Islet precursor cell (in vitro differentiated cells): ENCODE measurements at places on chromosomes 4 and X.

GRCh38 chr4:95798727-95799126, 41.2 kb upstream of the PDHA2 start:
- DNase-seq: no peak

DNA sequence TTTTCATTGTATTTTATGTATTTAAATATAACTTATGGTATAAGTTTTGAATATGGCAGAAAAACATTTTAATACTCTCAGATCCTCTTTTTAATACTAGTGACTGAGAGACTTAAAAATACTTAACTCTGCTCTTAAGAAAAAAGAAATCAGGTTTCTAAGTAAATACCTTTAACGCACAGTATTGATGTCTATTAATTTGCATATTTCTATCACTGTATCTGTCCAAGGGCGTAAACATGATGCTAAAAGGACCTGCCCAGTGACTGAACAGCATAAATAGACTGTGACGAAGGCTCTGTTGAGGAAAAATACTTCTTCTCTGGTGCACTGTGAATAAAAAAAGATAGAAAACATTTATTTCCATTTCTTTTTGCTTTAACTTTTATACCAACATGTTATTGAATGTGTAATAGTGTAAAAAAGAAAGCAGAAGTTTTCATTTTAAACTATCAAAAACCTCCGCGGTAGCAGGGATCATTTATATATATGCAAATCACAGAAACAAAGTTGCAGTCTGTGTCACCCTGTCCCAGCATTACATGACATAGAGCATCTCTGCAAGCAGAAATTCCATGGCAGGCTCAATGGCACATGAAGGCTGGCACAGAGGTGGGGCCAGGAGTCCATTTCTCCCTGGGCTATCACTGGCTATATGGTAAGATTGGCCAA, 75.4 kb downstream of the ZAR1 start:
- DNase-seq: no peak

DNA sequence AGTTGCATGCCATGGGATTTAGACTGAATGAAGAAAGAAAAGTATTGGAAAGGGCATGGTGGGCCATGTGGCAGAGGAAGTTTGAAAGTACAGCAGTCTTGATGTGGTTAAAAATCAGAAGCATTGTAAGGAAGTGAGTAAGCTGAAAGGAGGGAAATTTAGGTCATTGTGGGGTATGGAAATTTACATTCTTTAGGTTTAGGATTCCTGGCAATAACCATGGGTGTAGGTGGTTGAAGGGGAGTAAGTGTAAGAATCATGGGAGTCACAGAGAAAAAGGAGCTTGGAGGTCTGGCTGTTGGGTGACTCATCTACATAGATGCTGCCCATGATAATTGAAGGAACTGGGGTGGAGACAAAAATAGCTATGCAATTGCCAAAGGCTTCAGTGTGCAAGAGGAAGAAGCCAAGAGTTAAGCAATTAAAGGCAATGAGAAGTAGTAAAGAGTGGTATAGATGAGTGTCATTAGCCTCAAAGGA, 243.8 kb upstream of the LDB2 start:
- peak; percentile 80 for DNase-seq

- DNase-seq: no peak
Observed at GRCh38 chrX:120305531-120306141, 5.6 kb downstream of the TMEM255A start.

DNA sequence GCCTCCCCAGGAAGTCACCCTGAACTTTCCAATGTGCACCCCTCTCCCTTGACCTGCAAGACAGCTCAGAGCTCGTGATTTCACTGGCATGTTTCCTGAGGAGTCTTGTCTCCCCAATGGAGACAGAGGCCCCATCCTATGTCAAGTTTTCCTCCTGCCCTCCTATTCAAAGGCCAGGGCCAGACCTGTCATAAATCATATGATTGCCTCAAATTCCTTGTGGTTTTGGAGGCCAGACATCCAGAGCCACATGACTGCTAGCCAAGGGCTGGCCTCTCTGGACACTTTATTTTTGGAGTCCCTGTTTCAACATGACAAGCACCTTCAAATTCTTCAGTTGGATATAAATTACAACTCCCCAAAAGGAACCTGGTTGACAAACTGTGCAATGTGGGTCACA, 76.0 kb upstream of the TFDP3 start:
- no peak for DNase-seq

- no peak for DNase-seq
Observed at GRCh38 chrX:9349572-9350494, 115.0 kb upstream of the TBL1X start.

GRCh38 chrX:66676990-66677389, 38.1 kb upstream of the EDA2R start:
- DNase-seq: no peak

- DNase-seq: no peak
Observed at GRCh38 chr4:3729188-3729881, 36.9 kb upstream of the ADRA2C start.

DNA sequence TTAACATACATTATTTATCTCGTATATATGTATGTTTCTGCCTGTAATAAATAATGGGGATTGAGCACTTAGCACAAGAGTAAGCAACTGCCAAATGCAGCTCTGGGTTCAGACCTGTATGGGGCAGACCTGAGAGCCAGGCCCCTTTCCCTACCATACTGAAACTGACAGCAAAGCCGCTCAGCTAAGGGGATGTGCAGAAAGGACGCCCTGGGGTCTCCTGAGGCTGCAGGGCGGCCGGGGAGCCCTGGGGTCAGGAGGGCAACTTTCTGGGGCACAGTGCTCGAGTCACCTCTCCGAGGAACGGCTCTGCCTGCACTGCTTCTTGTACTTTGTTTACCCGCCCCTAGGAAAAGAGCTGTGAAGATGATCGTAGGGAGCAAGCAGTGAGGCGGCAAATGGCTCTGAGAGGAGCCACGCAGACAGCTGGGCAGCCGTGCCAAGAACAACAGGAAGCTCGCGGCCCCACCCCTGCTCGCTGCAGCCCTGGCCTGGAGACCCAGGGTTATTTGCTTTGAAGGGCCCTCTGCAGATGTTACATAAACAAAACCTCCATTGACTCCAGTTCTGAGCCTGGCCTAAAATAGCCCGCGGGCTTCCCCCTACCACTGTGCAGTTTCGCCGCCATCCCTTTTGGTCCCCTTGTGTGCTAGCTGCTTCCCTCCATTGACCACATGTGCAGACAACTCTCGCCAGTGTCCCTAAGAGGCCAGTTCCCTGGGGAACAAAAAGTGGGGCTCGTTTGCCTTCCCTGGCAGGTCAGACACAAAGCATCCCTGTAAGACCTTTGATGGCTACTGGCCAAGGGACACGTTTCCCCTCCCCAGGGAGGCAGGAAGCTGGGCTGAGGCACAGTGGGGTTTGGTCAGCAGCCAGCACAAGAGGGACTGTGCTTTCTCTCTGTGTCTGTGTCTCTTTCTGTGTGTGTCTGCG, 111.3 kb upstream of the LNX1 start:
- DNase-seq: peak; percentile 79

GRCh38 chr4:142705820-142706219, 140.3 kb downstream of the INPP4B start:
- peak; percentile 66 for DNase-seq

DNA sequence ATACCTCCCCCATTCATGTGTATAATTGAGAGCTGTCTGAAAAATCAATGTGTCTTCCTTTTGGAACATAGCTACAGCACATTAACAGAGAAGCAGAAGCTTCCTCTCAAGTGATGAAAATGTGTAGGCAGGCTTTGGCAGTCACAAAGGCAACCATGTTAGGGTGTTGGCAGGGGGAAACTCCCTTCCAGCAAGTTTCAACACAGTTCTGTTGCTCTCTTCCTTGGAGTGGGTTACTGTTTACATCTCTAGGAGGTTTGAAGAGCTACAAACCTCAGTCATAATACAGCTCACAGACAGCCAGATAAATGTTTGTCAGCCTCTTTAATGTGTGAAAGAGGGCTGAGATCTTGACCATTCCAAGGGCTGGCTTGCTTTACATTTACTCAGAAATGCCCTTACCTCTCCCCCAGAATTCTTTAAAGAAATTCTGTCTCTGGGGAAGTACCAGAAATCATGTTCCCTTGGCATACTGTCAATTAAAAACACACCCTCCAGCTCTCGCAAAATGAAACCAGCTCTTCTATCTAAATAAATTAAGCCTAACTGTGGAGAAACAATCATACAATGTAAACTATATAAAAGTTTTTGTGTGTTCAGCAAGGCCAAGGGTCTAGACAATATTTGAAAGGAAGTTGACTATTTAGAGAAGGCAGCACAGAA, 18.9 kb downstream of the ZBTB33 start:
- DNase-seq: no peak

- DNase-seq: no peak
Observed at GRCh38 chr4:38679921-38680320, 15.9 kb downstream of the KLF3 start.

- peak; percentile 91 for DNase-seq
Observed at GRCh38 chr4:52868133-52868532, 6.0 kb downstream of the RASL11B start.

- no peak for DNase-seq
Observed at GRCh38 chr4:61143461-61143860, 56.7 kb upstream of the ADGRL3 start.

DNA sequence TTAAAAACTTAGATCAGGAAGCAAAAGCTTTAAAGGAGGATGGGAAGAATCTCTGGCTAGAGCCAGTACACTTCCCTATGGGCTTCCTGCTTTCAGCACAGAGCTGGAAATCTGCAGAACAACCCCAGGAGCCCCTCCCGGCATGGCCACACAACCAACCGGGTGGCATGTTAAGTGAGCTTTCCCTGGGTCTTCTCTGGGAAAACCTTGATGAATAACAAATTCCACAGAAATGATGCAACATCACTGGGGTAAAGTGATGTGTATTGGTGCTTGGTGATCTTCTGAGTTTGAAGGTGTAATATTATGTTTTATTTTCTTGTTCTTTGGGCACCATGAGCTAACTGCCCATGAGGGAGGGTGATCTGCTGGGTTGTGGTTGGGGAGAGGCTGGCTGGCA, 22.1 kb downstream of the NHS start:
- DNase-seq: no peak

- DNase-seq: no peak
Observed at GRCh38 chr4:154033921-154034320, 245.0 kb upstream of the SFRP2 start.

- DNase-seq: no peak
Observed at GRCh38 chrX:20144491-20144890, 2.9 kb upstream of the EIF1AX start.

GRCh38 chr4:118171381-118171780, 137.1 kb downstream of the NDST3 start:
- DNase-seq: no peak

- no peak for DNase-seq
Observed at GRCh38 chr4:116847616-116848015, 237.8 kb downstream of the TRAM1L1 start.

DNA sequence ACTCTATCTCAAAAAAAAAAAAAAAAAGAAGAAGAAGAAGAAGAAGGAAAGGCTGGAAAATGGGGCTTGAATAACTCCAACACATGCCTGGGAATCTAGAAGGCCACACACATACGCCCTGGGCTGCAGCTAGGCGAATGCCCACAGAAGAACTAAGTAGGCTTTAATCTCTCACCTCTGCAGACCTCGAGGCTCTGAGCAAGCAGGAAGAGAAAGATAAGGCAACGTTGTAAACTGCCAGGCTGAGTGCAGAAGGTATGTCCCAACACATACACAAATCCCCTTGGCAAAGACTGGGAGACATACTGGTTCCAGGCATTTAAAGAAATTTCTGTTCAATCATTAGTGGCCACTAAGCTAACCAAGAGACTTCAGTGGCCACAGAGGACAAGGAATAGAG, 18.4 kb downstream of the SLC38A5 start:
- peak; percentile 45 for DNase-seq

- no peak for DNase-seq
Observed at GRCh38 chr4:75005727-75006126, 72.8 kb downstream of the PARM1 start.

DNA sequence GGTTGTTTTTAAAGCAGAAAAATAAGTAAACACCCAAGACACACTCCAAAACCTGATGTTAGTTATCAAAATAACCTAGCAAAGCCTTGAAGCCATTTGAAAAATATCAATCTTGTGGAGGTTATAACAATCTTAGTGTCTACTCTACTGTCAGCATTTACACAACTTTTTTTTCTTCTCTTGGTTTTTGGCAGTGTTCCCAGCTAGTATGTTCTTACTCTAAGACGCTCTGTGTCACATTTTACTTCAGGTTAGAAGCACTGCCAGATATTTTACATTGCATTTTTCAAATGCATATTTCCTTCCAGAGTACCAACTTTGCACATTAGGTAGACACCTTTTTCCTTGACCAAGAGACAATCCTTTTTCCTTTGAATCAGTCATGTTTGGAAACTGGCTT, 114.0 kb upstream of the INPP4B start:
- no peak for DNase-seq

DNA sequence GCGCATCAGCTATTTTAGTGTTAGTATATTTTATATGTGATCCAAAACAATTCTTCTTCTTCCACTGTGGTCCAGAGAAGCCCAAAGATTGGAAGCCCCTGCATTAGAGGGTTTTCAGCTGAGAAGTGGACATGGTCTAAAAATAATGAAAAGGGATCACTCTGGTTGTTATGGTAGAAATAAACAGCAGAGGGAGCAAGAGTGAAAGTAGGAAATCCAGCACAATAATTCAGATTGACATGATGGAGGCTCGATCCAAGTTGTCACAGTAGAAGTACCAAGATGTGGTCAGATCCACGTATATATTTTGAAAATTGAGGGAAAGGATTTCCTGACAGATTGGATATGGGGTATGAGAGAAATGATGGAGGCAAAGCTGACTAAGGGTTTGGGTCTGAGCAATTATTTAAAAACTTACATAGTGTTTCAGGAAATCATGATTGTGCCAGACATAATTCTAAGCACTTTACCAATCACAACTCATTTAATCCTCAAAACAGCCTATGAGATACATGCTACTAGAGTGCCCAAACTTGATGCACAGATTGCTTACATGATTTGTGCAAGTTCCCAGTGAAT, 17.0 kb upstream of the TMEM144 start:
- no peak for DNase-seq

- no peak for DNase-seq
Observed at GRCh38 chrX:117645639-117646038, 471.0 kb downstream of the KLHL13 start.

GRCh38 chr4:82713856-82714255, 84.7 kb downstream of the SCD5 start:
- no peak for DNase-seq

- no peak for DNase-seq
Observed at GRCh38 chr4:67160394-67160793, 384.9 kb downstream of the CENPC start.

DNA sequence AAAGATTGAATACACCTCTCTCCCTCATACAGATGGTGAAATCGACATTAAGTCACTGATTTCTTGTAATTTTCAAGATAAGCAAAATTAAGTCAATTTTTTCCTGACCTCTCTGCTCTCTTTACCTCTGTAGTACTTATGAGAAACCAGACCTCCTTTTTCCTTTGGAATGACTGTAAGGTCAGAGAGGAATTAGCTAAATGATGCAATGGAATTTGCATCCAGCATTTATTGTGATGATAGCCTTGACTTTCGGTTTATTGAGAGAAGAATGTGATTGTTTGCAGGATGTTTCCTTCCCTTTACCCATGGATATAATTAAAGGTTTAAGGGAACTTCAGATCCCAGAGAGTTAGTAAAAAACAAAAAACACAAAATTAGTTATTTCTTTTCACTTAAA, 22.4 kb downstream of the STK26 start:
- no peak for DNase-seq
